ENCODE measurements at places on chromosomes 2 and 18.

GRCh38 chr2:70944111-70944690, 8.5 kb downstream of the ATP6V1B1 start:
- DNase-seq, result peak; percentile 31

- no peak for DNase-seq
These were observed 105.2 kb upstream of the ZNF521 start for GRCh38 chr18:25457126-25457525.

- DNase-seq, result no peak
These were observed 127.8 kb downstream of the MEP1B start for GRCh38 chr18:32317651-32318050.

DNA sequence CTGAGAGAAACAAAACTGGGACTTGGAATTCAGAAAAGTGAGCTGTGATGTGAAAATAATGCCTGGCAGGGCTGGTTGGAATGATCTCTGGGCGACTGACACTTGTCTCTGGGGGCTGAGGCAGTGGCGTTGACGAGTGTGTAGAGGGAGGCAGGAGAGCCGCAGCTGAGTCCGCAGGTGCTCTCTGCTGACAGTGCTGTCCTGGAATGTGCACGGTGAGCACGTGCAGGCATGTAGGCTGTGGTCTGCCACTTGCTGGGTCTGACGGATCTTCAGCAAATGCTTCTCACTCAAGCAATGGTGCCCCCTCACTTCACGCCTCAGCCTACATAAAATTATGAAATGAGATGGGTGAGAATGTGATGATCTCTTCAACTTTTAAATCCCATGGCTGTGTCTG, 38.5 kb upstream of the ATP9B start:
- DNase-seq, result no peak

DNA sequence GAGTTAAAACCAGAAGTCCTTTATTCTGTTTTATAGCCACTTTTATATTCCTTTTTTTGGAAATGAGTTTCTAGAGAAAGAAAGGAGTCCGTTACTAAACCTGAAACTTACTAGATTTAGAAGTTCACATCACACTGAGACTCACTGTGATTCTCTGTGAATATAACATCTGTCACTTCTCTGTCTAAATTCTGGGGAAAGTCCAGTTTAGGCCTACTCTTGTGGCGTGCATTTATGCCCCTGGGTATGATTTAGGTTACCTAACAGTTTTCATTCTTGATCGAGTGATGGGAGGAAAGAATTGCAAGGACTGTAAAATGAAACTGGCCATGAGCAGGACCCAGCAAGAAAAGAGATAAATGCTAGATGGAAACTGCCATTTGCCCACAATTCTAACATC, 449.6 kb downstream of the SPAG16 start:
- no peak for DNase-seq

DNA sequence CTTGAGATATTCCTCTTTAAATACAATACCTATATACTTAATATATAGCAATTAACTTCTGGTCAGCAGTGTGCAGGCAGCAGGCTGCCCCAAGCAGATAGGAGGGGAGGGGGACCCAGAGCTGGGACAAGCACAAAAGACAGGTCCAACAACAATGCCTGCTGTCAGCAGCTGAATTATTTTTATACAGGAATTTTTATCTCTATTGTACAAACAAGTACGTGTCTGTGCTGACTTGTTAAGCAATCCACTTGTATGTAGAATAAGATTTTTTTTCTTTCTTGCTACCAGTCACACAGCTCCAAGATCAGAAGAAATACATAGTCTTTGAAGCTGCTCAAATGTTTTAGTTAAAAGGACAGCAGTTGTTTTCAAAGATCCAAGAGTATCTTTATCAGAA, 16.7 kb downstream of the BCL11A start:
- DNase-seq, result no peak

DNA sequence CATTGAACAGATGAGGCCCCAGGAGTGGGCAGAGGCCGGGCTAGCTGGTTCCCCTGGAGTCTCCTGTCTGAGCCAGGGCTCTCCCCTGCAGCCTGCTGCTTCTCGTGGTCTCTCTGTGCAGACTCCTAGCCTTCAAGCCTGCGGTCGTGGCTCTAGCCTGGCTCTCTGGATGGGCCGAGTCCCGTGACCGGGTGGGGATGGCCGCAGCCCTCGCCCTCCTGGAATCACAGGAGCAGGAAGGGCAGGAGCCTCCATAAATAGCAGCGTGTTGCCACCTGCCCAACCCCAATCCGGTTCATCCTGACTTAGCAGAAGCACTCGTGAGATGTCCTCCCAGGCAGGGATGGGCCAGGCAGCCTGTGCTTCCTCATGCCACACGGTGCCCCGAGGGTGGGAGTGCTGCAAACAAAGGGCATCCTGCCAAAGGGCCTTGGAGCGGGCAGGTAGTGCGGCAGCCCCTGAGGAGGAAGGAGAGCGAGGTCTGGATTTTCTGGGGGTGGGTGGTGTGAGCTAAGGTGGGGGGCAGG, 43.9 kb downstream of the FOSL2 start:
- no peak for DNase-seq

DNA sequence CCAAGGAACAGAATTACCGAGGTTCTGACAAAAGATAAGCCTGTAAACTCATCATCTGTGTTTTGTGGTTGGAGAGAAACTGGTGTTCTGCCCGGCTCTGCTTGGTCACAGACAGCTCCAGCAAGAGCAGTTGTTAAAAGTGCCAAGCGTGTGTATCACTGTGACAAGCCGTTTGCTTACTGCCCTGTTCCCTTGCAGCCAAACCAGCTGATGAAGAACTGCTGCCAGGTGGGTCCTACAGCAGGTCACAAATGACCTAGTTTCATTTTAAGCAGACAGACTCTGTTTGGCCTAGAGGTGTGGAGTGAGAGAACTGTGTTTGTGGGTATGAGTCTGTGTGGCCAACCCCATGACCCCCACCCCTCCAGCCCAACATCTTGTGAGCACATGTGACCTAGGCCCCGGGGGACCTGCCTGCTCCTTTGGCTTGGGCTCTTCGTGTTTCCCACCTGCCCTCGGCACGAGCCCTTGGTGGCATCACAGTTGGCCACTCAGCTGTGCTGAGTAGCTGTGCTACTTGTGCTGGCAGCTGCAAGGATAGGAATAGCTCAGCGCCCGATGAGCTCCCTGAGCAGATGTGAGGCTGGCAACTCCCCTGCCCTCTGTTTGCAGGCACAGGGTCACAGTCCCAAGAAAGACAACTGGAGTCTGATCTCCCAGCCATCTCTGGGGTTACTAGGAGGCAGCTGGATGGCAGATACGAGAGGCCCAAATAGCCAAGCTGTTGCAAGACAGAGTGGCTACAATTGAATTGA, 9.7 kb downstream of the OXER1 start:
- no peak for DNase-seq

DNA sequence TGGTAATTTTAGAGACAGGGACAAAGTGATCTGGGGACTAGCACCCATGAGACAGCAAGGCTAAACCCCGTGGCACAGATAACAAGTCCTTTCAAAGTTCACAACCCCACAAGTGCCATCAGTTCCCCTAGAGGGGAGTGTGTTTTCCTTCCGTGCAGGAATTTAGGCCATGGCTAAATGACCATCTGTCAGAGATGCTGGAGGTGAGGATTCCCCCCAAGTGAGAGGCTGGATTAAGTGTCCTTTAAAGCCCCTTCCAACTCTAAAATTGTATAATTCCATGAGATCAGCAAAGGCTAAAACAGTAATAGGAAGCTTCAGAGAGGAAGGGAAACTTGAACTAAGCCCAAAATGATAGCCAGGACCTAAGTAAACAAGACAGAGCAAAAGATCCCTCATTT, 8.7 kb downstream of the FEZ2 start:
- no peak for DNase-seq

DNA sequence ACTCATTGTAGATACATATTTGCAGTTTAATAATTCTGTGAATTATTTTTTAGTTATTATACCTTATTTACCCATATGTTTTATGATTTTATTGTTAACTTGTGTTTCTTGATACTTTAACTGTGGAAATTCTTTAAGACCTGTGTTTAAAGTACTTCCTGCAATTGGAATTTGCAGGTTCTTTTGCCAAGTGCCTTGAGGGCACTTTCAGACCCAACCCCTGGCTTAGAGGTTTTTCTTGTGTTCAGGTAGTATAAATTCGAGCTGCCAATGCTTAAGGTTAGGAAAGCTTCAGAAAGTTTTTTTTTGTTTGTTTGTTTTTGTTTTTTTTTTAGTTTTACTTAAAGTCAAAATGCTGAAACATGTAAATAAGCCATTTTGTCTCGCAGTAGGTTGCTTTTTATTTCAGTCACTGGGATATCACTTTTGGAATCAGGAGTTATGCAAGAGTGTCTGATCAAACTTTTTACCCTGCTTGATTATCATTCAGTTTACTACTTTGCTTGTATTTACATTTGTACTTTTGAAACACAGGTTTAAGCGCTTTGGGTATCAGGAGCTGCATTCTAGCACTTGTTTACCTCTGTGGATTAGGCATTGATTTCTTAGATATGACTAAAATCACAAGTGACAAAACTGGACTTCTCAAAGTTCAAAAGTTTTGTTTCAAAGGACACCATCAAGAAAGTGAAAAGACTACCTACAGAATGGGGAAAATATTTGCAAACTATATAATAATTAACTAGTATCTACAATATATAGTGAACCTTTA, 31.8 kb downstream of the TDRD15 start:
- no peak for DNase-seq

DNA sequence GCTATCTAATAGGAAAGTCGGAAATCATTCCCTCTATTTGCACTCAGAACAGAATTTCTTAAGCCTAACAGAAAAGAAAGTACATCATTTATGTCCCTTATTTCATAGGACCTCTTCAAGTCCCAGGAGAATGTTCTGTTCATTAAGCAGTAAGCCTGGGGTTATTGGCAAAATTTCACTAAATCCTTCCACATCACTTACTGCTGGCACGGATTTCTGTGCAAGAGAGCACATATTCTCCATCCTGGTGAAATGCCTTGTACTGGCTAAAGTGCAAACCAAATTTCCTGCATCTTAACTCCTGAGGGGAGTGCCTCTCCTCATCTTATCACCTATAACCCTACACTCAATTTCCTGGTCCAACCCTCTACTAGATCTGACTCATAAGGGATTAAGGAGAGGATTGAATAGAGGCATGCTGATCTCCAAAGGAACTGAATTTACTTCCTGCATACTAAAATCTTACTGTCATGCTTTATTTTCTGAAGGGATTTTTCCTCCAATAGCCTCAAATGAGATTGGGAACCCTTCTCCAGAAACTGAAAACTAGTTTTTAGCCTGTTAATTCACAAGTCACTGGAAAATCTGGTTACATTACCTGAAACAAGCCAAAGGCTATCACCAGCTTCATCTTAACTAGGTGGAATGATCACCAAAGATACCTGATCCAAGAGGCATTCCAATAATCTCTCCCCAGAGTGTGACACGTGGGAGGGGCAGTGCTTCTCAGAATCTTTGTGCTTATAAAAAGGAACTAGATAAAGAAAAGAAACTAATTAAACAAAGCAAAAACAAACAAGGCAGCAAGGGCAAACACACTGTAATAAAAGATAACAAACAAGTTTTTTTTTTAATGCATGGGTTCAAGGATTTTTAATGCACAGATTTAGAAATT, 311.1 kb downstream of the NR4A2 start:
- no peak for DNase-seq

DNA sequence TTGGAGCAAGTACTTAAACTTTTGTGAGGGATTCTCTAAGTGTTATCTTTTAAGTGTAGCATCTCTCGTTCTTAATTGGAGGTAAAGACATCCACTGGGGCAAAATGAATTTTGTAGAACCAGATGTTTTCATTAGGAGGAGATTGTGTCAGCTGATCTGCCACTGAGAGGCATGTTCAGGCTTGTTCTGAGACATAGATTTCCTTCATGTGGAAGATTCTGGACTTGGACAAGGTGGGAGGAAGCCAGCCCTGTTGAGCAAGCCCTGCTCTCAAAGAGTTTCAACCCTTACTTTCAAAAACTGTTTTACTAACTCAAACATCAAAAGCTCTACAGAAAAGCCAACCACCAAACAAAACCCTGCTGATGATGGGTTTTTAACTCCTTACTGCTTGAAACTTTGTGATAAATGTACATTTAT, 6.5 kb downstream of the MAP4K4 start:
- DNase-seq, result no peak

DNA sequence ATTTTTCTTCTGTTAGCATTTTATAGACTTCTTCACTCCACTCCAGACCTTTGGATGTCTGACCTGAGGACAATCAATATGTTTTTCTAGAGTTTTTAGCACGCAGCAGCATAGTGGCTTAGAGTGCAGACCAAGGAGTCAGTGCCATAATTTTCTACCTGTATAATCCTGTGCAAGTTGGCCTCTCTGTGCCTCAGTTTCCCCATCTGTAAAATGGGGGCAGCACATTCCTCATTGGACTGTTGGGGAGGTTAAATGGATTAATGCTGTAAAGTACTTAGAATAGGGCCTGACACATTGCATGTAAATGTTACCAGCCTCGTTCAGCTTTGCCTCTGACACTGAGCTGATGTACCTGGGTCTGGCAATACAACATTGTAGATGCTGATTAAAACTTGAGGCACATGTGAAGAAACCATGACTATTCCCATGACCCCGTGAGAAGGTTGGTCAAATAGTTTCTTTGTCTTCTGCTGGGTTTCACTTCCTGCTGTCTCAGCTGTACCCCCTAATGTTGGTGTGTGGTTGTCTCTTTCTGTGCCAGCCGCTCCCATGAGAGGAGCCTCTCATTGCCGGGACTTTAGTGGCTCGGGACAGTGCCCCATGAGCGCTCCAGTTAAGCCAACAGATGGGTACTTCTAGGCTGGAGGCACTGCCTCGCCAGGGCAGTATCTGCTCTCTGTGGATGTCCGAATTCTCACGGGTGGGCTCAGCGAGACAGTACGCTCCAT, 125.3 kb downstream of the SH3RF3 start:
- peak; percentile 19 for DNase-seq

Data from cardiac septum (tissue), 1 donor.